ENCODE measurements at places on chromosomes 4 and X.

- DNase-seq, result no peak
These were observed 149.5 kb downstream of the OR13H1 start for GRCh38 chrX:131693359-131693758.

DNA sequence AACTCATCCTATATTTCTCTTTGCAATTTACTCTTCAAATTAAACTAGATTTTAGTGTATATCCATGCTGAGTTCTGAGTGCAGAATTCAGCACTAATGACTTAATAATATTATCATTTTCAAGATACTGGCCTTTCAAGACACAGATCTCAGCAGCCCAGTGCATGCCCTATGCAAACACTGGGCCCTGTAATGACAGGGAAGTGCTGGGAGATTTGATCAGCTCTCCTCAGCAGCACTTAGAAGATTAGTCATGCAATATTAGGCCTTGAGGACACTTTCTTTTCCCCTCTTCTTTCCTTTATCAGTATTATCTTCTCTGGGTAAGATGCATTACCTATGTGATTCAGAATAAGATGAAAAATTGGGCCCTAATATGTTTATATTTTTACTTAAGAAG, 207.1 kb downstream of the PPP3CA start:
- no peak for DNase-seq

GRCh38 chr4:131644619-131645018, 1504.5 kb upstream of the PCDH10 start:
- DNase-seq, result no peak

GRCh38 chr4:5156682-5157081, 105.4 kb downstream of the STK32B start:
- peak; percentile 31 for DNase-seq

DNA sequence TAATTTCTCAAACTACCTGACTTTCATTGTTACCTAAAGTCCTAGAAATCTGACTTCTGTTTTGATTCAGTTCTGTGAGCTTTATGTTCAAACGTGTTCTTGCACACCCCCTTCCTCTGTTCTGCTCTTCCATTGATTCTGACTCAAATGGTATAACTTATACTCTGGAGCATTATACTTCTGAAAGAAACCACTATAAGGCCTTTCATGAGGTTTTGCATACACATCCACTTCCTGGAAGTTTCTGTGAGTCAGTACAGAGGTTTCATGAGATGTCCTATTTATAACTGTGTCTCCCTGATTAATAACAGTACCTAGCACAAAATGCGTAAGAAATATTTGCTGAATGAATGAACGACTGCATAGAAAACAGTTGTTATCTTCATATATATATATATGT, 540.2 kb upstream of the CT83 start:
- no peak for DNase-seq

GRCh38 chrX:72169008-72169728, 12.4 kb upstream of the PIN4 start:
- DNase-seq, result peak; percentile 12

- no peak for DNase-seq
These were observed 154.0 kb upstream of the AADAT start for GRCh38 chr4:170243662-170244288.

- DNase-seq, result no peak
These were observed 1225.9 kb downstream of the PCDH18 start for GRCh38 chr4:136306361-136306760.

Data from GM04503 (cell line).